Pancreas (tissue), 10 donors: ENCODE measurements at places on chromosomes 16 and 17.

GRCh38 chr16:78528265-78528664 is 428.8 kb downstream of the WWOX start:
- DNase-seq: no peak

GRCh38 chr16:70250748-70251628 is 752 bp downstream of the EXOSC6 start:
- peak; percentile 41 for DNase-seq

DNA sequence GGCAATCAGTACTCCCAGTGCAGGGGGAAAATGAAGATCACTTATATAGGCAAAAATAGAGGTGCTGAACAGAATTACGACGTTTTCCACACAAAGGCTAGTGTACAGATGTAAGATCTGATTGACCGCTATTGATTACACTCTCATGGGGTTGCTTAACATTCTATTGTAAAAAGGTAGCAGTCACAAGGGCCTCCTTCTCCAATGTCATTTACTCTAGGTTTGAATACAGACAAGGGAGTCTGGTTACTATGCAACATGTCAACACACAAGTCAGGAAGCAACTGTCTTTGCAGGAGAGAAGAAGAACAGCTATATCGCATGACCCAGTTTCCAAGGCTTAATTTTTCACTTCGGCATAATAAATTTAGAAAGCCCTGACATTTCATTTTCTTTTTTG is 7.9 kb downstream of the KRT37 start:
- DNase-seq: no peak

DNA sequence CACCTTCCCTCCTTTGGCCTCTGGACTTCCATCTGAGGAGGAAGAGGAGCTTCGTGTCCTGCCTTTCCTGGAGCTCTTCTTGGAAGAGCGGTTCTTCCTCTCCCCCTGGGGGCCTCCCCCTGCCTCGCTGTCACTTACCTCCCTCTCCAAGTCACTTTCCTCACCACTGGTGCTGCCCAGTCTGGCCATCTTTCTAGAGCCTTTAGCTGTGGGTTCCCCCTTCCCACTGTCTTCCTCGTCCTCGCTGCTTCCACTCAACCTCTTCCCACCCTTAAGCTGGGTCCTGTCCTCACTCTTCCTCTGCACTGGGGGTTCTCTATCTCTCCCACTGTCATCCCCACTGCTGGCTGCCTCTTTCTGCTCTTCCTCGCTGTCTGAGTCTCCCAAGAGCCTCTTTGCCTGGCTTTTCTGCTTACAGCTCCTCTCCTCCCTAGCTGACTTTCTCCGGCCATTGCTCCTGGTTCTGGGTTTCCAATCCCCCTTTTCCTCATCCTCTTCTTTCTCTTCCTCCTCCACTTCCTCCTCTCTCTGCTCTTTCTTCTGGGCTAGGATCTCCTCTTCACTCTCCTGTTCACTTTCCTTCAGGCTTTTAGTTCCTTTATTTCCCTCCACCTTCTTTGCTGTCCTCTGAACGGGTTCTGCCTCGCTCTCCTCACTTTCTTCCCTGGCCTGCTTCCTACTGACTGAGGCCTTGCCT is 1.4 kb downstream of the HIRIP3 start:
- no peak for DNase-seq

GRCh38 chr16:67149276-67150046 is 1.3 kb downstream of the B3GNT9 start:
- DNase-seq: no peak

GRCh38 chr17:78665952-78666920 is 89.0 kb upstream of the DNAH17 start:
- DNase-seq: no peak

DNA sequence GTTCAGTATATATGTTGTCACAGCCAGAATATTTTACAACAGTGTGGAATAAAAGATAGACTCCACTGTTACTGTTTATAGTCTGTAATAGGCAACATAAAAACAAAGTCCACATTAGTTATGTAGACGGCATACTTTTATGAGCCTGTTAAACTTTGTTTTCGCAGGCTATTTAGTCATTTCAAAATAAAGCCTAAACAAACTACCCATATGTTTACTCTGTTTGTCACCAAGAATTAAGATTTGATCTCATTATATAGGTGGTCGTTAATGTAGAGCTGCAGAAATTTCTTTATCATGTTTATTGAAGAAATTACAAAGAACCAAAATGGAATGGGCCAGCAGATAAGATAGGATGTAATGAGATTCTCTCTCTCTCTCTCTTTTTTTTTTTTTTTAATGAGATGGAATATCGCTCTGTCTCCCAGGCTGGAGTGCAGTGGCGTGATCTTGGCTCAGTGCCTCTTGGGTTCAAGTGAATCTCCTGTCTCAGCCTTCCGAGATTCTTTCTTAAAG is 943.8 kb upstream of the SOX9 start:
- DNase-seq: no peak

DNA sequence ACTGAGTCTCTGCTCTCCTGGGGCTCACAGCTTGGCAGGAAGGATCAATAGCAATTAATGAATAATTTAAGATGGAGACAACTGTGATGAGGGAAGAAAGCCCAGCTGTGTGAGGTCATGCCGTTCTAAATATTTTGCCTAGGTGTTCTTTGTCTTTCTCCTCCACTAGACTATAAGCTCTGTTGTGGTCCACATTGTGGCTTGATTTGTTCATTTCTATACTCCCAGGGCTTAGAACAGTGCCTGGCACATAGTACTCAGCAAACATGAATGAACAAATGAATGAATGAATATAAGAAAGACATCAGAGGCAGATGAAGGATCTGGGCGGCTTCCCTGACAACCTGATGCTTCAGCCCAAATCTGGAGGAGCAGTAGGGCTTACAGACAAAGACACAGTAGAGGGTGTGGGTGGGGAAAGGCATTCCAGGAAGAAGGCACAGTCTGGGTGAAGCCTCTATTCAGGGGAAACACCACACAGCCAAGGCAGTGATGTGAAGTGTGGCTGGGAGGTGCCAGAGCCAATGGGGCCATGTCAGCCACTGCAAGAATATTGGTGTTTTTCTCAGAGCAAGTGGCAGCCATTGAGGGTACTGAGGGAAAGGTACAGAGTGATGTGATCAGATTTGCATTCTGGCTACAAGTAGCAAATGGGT is 8.3 kb downstream of the CDH13 start:
- no peak for DNase-seq

DNA sequence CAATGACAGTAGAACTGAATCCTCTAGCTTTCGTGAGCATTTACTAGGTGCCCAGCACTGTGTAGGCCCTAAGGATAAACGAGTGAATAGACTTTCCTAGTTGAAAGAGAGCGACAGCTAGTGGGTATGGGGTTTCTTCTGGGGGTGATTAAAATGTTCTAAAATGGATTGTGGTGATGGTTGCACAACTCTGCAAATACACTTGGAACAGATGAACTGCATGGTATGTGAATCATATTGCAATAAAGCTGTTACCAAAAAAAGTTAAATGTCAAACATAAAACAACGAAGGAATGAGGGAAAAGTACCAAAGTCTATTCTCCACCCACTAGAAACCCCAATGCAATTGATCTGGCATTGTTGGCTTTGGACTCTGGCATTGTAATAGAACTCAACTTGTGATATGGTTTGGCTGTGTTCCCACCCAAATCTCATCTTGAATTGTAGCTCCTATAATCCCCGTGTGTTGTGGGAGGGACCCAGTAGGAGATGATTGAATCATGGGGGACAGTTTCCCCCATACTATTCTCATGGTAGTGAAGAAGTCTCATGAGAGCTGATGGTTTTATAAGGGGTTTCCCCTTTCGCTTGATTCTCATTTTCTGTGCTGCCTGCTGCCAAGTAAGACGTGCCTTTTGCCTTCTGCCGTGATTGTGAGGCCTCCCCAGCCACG is 70.5 kb downstream of the MARF1 start:
- no peak for DNase-seq

- DNase-seq: no peak
These were observed 90.2 kb downstream of the SYCE1L start for GRCh38 chr16:77289331-77289809.

- DNase-seq: peak; percentile 11
These were observed 4.7 kb upstream of the MRPS34 start for GRCh38 chr16:1777375-1778199.

DNA sequence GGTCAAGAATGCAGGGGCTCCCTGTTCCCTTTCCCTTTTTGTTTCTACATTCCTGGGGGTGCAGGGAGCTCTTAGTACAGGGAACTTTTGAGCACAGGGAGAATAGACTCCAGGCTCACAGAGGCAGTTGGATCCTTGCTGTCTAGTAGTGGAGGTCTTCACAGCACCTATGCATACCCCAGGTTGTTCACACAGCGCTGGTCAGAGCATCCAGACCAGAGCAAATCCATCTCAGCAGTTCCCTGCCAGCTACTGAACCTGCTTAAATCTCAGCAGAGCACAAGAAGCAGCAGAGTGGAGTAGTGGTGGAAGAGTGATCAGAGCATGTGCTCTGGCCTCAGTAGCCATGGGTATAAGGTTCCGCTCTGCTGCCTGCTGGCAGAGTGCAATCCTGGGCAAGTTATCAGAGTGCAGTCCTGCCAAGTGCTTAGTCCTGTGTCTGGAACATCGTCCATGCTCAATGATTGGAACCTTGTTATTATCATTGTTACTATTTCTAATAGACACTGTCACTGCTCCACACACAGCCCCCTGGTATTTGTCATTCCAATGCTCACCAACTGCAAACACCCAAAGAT is 220.4 kb downstream of the CBLN1 start:
- no peak for DNase-seq

DNA sequence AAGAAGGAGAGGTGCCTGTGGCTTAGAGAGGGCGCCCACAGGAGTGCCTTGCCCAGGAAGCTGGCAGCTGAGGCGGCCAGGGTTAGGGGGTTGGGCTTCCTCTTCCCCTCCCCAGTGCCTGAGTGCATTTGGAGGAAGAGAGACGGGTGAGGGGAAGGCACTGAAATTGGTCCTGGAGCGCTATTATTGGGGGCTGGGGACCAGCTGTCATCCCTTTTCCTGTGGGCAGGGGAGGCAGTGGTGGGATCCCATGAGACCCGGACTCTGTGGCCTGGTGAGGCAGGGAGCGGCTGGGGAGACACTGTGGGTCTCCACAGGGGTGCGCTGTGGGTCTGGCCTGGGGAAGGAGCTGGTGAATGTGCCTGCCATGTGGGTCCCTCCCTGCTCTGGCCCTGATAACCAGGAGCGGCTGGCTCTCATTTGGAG is 259.7 kb downstream of the SEC14L1 start:
- DNase-seq: no peak

DNA sequence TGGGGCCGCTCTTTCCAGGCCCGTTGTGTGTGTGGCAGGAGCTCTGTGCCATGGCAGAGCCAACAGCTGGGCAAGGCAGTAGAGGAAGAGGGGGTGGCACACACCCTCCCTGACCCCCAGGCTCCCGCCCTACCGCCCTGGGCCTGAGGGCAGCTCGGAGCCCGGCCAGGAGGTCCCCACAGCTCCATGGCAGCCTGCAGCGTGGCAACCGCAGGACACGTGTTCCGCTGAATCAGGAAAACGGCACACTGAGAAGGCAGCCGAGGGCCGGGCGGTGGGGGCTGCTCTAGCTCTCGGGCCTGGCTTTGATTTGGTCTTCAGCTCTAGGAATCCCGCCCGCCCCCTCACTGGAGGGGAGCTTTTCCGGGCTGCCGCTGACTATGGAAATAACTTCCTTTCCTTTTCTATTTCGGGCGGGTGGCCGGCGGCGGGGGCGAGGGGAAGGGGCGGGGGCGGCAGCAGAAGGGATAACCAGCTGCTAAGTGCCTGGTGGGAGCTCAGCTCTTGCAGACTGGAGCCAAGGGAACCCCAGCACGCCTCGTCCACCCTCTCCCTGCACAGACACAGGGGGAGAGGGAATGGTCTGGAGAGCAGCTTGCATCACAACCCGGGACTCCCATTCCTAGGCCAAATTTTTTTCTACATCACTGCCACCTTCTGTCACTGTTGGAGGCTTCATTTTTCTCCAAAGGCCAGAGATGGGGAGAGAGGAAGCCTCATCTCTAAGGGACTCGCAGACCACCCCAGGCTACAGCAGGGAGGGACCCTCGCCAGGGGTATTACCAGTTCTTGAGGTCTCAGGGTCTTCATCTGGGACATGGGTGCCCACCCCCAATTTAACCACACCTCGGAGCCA is 24.8 kb upstream of the MRPS23 start:
- DNase-seq: no peak

DNA sequence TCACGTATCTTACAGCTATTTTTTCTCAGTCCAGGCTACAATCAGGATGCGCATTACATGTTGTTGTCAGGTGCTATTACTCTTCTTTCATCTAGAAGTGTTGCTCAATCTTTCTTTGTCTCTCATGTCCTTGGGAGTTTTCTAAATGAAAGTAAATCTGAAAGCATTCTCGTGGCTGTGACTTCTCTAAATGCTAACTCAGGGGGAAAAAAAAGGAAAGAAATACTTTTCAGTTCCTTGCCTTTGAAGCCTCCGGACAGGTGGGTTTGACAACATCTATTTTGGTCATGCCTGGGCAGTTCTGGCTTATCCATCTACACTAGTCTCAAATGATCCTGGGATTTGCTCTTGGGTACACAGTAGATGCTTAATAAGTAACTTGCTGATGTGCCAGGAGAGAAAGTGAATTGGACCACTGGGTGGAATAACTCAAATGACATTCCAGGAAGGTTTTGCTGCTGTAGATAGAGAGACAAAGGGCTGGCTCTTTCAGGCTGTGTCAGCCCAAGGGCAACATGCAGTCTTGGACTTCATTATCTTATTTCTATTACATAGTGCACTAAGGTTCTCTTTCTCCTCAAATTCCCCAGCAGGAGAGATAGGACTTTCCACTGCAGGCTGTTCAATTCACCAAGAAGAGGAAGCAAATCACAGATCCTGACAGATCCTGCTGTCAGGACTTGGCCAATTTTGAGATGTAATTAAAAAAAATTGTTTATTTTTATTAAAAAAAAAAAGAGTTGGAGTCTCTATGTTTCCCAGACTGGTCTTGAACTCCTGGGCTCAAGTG is 63.6 kb upstream of the NFAT5 start:
- no peak for DNase-seq

DNA sequence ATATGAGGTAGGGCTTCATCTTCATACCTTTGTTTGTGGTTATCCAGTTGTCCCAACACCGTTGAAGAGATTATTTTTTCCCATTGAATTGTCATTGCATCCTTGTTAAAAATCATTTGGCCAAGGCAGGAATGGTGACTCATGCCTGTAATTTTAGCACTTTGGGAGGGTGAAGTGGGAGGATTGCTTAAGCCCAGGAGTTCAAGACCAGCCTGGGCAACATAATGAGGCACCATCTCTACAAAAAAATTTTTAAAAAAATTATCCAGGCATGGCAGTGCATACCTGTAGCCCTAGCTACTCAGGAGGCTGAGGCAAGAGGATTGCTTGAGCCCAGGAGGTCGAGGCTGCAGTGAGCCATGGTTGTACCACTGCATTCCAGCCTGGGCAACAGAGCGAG is 223.9 kb downstream of the TANC2 start:
- DNase-seq: no peak

GRCh38 chr16:35425270-35425669 is 1965.9 kb downstream of the TP53TG3F start:
- DNase-seq: no peak

- no peak for DNase-seq
These were observed 36.8 kb downstream of the NLRC5 start for GRCh38 chr16:57025941-57026777.
